ENCODE measurements at places on chromosomes 7 and 10.

- DNase-seq, result no peak
These were observed 128.5 kb downstream of the BTAF1 start for GRCh38 chr10:92052088-92052487.

DNA sequence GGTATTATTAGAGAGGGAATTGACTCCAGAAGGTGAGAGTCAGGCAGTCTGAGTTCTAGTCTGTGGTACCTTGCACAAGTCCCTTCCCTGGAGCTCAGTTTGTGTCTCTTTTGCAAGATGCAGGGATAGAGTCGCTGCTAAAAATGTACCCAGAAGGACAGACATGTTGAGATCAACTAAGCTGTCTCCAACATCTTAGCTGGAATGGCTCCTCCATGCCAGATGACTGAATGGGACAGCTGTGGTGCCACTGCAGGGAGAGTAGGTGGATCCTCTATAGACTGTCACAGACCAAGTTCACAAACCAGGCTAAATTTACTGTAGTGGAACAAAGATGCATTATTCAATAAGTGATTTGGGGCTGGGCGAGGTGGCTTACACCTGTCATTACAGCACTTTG is 120.1 kb downstream of the NEURL1 start:
- no peak for DNase-seq

- no peak for DNase-seq
These were observed 89.0 kb downstream of the PHTF2 start for GRCh38 chr7:77887567-77887966.

GRCh38 chr7:103717574-103717973 is 271.6 kb upstream of the SLC26A5 start:
- no peak for DNase-seq

DNA sequence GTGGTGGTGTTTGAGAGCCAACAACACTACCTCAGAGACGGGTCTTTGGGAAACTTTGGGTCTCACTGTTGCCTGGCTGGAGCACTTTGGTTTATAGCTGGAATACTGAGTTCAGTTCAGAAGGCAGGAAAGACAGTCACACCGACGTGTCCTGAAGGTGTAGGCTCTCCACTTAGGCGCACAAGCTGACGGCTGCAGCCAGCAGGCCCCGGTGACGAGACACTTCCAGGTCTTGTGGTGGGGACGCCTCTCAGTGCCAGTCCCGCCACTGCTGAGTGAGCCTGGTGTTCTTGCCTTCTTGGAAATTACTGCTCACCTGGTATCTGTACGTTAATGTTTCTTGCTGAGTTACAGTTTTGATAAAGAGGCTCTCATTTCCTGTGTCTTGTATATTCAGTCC is 74.0 kb downstream of the WDR37 start:
- no peak for DNase-seq

GRCh38 chr10:93235686-93236085 is 162.0 kb downstream of the CYP26A1 start:
- no peak for DNase-seq

- no peak for DNase-seq
These were observed 333.2 kb upstream of the PODXL start for GRCh38 chr7:131889572-131890150.

- DNase-seq, result no peak
These were observed 12.4 kb downstream of the PCLO start for GRCh38 chr7:83150310-83150709.

GRCh38 chr10:103584216-103585010 is 90.9 kb downstream of the NEURL1 start:
- DNase-seq, result peak; percentile 58

- no peak for DNase-seq
These were observed 96.5 kb upstream of the PLPP4 start for GRCh38 chr10:120360571-120360970.

DNA sequence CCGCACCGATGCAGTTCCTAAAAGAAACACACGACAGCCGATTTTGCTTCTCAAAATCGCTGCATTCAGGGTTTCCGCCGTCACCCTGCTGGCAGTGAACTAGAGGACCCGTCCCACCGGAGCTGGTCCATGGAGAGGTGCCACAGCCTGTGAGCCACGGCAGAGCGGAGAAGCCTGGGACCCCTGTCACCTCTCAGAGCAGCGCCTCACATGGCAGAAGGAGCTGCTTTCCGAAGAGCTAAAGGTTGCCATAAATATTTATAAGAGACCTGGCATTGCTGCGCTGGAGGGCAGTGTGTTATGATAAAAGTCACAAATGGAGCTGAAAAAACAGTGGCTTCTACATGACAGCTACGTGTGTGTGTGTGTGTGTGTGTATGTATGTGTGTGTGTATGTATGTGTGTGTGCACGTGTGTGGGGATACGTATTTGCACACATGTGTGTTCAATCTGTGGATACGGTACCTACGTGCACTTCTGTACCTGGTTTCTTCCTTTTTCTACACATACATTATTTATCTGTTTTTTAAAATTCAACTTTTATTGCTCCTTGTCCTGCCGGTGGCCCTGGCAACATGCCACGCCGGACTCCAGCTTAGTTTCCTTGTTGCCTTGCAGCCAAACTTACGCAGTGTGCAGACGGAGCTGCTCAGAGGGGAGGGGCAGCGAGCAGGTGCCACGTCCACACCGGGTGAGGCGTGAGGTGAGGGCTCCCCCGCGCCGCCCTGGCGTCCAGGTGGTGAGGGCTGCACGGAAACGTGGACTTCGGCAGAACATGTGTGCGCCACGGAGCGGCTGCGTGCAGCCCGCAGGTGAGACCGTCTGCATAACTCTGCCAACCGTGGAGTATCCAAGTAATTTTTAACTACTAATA is 115.2 kb upstream of the PITRM1 start:
- no peak for DNase-seq

DNA sequence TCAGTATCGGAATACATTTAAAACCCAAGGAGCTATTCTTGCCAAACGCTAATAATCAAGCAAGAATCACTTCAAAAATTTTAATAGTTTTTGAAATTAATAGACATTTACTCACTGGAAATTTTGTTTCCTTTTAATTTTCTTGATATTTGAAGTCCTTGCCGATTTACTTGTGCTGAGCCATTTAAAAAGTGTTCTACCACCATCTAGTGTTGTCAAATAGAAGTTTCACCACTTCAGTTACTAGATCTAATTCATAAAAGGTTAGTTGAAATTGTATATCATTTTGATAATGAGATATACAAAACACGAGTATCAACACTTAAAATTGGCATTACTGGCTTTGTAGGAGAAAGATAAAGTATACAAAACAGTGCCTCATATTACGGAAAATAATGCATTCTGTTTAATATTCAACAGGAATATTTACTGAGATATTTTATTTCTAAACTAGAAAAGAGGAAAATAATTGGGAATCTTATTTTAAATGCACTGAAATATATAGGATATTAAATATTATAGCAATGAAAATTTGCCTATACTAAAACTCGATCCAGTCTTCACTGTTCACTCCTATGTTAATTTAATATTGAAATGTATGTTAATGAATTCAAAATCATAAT is 664.8 kb upstream of the SEMA3D start:
- no peak for DNase-seq

GRCh38 chr7:64873155-64873500 is 29.9 kb upstream of the ZNF273 start:
- DNase-seq, result no peak

DNA sequence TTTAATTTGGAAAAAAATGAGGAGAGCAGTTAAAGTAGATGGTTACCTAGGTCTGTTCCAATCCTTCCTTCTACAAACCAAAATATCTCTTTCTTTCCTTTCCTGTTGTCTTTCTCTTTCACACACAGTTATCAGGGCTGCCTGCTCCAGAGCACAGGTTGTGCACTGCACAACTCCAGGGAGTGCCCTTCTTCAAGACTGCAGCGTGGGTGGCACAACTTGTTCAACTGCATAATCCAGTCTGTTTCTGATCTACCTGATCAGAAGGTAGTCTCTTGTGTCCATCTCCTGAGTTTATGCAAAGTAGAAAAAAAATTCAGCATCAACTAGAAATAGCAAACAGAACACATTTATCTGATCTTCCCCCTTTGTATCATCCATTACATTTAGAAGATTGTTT is 78.1 kb upstream of the COL13A1 start:
- DNase-seq, result no peak

DNA sequence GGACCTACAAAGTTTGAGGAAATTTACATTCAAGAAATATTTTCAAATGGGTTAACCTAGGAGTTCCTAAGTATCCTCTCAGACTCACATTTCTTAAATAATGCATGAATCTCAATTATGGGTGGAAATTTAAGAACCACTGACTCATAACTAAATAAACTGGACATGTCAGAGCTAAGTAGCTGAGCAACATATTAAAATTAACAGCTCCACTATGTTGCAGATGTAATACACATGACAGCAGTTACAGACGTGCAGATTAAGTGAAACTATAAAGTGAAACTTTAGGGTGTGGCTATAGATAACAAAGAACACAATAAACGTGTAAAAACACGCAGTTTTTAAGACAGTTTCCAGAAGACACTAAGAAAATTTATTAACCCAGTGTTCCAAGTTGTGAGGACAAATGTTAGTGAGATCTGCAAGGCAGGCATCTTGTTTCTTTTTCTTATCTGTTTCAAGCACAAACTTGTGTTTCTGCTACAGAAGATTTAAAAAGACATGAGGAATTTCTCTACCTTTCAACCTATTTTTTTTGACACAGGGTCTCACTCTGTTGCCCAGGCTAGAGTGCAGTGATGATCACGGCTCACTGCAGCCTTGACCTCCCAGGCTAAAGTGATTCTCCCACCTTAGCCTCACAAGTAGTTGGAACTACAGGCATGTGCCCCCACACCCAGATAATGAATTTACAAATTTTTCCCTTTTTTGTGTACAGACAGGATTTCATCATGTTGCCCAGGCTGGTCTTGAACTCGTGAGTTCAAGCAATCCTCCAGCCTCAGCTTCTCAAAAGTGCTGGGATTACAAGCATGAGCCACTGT is 25.3 kb downstream of the DNMBP start:
- DNase-seq, result no peak

DNA sequence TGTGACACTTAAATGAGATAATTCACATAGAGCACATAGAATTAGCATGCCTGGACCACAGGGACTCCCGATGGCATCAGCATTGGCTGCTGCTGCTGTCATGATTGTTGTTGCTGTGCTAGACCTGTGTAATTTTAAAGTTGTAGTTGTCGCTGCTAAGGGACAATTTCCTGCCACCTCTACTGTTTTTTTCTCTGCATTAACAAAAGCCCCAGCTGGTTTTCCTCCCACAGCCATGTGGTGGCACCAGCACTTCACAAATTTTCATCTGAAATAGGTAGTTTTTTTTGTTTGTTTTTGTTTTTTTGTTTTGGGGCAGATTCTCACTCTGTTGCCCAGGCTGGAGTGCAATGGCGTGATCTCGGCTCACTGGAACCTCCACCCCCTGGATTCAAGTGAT is 25.4 kb upstream of the PRXL2A start:
- DNase-seq, result peak; percentile 7

GRCh38 chr7:46723742-46724141 is 802.7 kb upstream of the IGFBP3 start:
- DNase-seq, result no peak

DNA sequence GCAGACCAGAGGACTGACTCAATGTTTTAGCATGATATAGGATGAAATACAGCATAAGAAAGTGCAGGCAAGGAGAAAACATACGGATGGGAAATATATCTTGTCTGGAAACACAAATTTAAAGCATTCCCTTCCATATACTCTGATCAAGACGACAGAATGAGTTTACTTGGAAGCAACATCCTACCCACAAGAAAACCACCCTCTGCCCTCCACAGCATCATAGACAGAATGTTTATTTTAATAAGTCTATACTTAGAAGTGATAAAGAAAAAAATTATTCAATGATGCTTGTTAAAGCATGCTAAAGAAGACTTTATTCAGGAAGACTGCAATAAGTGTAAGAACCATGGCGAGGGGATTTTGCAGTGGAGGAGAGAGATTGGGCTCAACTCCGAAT is 32.4 kb upstream of the HIBADH start:
- no peak for DNase-seq

DNA sequence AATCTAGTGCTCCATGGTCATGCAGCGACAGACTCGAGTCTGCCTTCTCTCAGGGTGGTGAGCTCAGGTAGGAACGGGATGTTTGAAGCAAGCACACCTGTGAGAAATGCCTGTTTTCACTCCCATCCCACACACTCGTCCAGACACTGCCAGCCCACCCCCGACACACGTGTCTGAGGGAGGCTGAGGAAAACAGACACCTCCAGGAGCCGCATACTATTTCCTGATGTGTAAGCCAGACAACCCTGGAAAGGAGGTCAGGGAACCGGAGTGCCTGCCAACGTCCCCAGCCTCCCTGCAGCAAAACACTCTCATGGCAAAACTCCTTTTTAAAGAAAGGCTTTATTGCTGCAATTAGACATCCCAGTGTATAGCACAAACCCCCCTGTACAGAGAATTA is 80.2 kb downstream of the ALOX5 start:
- DNase-seq, result no peak

DNA sequence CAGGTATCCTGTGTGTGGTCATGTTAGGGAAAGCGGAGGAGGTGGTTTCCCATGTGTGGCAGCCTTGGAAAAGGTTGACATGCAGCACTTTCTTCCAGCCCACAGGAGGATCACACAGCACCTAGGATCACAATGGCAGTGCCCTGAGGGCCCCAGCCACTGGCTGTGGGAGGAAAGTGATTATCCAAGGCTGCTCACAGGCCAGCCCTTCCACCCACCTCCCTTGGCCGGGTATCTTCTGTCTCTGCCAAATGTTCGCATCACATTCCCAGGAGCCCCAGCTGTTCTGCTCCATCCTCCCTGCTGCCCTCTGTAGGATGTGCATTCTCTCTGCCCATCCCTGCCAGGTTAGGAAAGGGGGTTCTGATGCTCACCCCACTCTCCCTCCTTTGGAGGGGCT is 2.5 kb upstream of the MLXIPL start:
- DNase-seq, result no peak

DNA sequence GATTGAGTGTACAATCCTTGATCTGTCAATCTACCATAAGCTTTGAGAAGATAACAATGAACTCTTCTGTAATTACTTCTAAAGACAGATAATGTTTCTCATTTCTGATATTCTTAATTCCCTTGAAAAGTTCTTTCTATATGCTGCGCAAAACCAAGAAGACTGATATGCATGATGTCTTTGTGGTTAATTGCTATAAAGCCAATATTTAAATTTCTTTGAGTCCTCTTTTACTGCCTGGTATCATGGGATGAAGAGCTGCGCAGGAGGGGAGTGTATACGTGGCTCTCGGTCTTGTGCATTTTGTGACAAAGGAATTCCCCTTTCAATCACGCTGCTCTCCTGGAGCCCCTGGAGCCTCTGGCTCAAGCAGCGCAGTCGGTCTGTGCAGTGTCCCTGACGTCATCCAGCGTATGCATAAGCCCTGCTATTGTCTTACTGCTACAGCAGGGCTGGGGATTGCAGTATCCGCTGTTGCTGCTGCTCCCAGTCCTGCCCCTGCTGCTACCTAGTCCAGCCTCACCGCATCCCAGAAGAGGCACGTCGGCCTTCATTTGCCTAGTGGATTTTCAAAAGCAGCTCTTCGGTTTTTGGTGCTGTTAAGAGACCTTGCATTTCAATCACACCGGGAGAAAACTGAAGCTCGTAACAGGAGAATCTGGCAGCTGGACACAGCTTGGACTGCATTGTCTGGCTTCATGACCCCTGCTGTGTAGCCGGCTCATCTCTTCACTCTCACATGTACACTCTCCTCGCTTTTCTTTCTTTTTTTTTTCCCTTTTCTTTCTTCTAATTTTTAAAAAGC is 66.7 kb downstream of the ST7 start:
- no peak for DNase-seq

- DNase-seq, result no peak
These were observed 86.6 kb downstream of the FRMPD2 start for GRCh38 chr10:48187713-48188485.

- DNase-seq, result no peak
These were observed 6.4 kb upstream of the ANXA11 start for GRCh38 chr10:80211786-80212185.

- DNase-seq, result no peak
These were observed 54.6 kb downstream of the AFAP1L2 start for GRCh38 chr10:114349522-114350215.

Measured in stimulated activated CD8-positive, alpha-beta memory T cell treated with anti-CD3 and anti-CD28 coated beads, Interleukin-15, amount 100 ng/mL, for 4 hours (primary cell).